COR-L47 (cell line): ENCODE measurements at places on chromosomes 5 and 9.

DNA sequence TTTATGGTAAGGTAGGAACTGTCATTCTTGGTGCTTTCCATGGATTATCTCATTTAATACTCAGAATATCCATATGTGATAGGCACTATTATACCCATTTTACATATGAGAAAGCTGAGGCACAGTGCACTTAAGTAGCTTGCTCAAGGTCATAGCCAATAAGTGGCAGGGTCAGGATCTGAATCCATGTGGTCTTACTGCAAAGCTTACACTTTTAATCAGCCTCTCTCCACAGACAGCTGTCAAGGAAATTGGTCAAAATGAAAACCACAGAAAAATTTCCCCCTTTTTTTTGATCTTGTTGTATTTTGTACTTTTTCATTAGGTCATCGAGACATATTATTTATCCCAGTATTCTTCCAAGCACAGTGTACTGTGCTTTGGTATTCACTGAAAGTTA lies 78.5 kb downstream of the ERCC6L2 start:
- no peak for DNase-seq

DNA sequence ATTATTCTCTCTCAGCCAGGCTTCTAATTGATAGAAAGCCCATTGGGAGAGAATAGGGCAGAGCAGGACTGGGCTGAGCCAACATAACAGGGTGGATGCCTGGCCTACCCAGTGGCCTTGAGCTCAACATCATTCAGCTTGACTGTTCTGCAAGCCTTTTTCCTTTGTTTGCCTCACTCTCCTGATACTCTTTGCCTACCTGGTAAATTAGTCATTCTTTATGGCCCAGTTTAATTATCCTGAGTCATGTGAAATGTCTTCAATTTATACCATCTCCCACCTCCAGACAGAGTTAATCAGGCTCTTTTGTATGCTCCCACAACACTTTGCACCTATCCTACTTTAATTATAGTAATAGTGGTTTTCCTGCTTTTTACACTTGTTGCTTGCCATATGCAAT lies 13.6 kb downstream of the GLRA1 start:
- DNase-seq, result no peak

GRCh38 chr5:50406877-50407276 lies 34.2 kb downstream of the EMB start:
- no peak for DNase-seq

DNA sequence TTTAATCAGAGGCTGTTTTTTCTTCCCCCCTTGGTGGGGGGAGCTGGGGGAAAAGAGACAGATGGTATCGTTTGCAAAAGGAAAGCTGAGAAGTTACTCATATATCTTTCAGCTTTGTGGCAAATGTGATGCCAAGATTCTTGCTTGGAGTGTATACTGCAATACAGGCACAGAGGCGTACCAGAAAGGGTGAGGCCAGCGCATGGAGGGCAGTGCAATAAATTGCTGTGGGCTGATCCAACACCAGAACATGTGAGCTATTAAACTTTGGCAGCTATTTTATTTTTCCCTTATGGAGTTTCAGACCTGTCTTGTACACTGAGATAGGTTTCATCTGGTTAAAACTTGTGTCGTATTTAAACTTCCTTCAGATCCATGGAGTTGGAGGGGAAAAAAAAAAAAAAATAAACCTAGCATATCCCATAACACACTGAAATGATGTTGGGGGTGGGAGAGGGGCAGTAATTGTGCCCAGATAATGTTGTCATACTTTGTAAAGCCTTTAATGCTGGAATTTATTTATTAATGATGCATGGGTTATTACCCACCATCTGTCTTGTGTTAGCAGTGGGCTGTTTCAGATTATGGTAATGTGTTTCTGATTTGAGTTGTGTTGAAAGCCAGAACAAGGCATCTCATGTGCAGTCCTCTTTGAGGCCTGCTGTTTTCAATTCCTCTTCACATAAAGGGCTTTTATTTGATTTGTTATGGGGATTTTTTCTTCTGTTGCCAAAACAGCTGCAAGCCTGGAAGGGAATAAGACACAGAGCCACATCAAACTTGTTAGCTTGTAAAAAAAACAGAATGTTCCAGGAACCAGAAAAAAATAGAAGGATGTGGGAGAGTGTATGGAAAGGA lies 891.3 kb downstream of the TLE1 start:
- no peak for DNase-seq

GRCh38 chr5:7844901-7845300 lies 6.0 kb downstream of the CFAP90 start:
- no peak for DNase-seq

DNA sequence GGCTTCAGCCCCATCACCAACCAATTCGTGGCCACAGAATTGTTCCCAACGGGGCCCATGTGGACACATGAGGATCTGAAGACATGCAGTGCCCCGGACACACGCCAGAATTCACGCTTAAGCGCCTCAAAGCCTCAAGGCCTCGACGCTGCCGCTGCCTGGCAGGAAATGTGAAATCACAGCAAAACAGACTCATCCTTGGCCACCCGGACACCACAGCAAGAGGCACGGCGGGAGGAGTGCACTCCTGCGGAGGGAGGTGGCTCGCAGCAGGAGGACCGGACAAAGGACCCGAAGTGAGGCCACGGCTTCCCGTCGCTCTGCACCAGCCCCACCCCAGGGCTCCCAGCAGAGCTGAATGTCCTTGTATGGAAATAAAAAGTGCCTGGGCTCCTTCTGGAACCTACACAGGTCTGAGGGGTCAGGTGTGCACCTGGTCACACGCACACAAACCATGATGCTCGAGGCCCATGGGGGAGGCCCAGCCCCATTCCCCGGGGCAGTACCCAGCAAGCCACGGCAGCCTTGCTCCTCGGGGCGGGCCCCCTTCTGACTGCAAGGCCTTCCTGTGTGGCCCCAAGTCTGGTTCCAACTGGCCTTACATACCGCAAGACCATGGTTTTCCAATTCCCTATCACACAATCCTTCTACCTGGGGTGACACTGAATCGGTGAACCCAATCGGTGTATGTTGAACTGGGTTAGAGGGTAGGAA lies 10.0 kb downstream of the SEC16A start:
- DNase-seq, result no peak

- no peak for DNase-seq
Measured at GRCh38 chr9:28730111-28730510, 1156.8 kb upstream of the C9orf72 start.

DNA sequence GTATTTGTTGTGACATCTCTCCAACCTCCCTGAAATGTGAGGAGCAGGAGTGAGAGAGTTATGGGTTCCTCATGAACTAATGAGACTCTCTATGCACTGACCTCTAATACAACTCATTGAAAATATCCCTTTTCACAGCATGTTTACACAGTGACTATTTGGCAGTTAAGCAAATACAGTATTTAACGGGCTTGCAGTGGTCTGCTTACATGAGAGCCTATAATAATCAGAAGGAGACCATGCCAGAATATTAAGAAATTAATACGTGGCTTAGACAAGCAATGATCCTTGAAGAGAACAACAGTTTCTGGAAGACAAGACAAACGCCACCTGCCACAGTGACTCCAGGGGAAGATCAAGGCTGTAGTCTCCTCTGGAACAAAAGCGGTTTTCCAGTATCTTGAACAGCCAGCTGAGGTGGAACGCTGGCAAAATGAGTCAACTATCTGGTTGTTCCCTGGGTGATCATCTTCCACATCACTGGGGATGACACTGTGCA lies 424.5 kb downstream of the DMAC1 start:
- peak; percentile 34 for DNase-seq

GRCh38 chr9:33619666-33620404 lies 95.8 kb downstream of the ANKRD18B start:
- DNase-seq, result peak; percentile 4

DNA sequence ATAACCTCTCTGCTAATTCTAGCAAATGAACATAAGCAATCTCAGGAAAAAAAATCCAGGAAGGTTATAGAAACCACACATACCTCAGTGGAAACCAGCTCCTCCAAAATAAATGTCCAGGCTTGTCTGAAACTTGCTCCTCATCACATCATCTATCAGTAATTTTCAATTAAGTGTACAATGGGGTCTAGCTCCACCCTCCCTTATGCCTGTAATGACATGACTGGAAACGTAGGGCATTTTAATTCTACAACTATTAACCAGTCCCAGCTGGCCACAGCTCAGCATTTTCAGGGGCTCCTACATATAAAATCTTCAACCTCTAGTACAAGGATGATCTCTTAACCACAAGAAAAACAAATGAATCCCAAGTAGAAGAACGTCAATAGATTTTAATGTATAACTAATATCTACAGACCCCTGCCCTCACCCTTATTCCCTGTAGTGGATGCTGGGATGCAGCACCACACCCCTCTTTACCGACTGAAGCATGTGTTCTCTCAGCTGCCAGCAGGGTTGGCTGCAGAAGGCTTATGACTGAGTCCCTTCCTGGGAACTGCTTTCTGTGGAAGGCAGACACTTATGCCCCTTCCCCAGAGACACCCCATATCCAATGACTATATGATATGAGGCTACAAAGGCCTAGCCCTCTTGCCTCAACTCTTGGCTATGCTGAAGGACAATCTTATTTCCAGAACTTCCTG lies 6.8 kb downstream of the TSSK1B start:
- no peak for DNase-seq

DNA sequence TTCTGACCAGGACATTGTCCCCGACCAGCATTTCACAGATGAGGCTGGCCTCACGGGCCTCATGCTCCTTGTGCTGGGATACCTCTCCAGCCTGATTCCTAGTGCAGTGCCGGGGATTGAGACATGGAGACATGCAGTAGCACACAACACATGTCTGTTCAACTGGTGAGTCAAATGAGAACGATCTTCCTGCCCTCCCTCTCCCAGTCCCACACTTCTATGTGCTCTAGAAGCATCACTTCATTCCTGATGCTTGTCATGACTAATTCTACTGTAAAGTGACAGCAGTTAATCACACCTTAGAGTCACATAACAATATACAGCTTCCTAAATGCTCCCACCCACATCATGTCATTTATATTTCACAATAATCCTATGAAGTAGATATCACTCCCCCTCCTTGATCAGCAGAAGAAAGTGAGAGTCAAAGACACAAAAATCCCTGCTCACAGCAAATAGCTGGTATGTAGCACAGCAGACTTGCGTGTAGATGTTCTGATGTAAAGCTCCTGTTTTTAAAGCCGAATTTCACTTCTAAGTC lies 101.8 kb downstream of the CCDC192 start:
- no peak for DNase-seq

- DNase-seq, result no peak
Measured at GRCh38 chr5:40288800-40289485, 390.8 kb upstream of the PTGER4 start.
